ENCODE measurements at places on chromosomes 11 and 22.
A peak's percentile ranks its signal among the peaks of the same experiment; 100 is the strongest.

- no peak for DNase-seq
Observed at GRCh38 chr11:64357904-64358535, 942 bp upstream of the RPS6KA4 start.

- DNase-seq: peak; percentile 85
Observed at GRCh38 chr11:2898366-2899079, 12.9 kb upstream of the CDKN1C start.

DNA sequence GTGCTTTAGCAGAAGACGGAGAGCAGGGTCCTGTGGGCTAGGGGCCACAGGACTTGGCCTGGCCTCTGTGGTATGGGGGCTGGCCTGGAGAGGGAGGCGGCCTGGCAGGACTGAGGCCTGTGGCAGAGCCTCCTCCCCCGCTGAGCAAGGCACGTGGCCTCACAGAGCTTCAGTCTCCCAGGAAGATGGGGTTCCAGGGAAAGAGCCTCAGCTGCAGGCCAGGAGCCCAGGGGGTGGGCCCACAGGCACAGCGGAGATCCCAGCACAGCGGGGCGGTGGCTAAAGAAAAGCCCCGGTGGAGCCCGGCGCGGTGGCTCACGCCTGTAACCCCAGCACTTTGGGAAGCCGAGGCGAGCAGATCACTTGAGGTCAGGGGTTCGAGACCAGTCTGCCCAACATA lies 2.2 kb downstream of the MAPK12 start:
- no peak for DNase-seq

GRCh38 chr11:95499516-95500135 lies 268.6 kb upstream of the SESN3 start:
- peak; percentile 94 for DNase-seq

- DNase-seq: no peak
Observed at GRCh38 chr22:38757464-38757757, 1.6 kb upstream of the SUN2 start.

- DNase-seq: no peak
Observed at GRCh38 chr11:119277660-119278059, 39.3 kb downstream of the MCAM start.

DNA sequence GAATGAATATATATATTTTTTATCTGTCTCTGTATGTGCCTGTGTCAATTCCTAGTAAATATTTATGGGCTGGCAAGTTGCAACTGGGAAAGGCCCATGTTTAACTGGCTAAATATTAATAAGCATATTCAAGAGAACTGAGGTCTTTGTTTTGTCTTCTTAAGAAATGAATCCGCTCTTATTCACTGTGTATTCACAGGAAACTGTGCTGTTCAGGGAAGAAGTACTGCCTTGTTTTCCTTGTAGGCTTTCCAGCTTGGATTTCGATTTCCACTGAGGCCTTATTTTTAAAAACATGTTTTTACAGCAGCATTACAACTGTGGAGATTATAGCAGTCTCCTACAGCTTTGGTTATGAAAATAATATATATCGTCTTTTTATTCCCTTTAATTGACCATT lies 64.7 kb downstream of the LDLRAD3 start:
- no peak for DNase-seq

DNA sequence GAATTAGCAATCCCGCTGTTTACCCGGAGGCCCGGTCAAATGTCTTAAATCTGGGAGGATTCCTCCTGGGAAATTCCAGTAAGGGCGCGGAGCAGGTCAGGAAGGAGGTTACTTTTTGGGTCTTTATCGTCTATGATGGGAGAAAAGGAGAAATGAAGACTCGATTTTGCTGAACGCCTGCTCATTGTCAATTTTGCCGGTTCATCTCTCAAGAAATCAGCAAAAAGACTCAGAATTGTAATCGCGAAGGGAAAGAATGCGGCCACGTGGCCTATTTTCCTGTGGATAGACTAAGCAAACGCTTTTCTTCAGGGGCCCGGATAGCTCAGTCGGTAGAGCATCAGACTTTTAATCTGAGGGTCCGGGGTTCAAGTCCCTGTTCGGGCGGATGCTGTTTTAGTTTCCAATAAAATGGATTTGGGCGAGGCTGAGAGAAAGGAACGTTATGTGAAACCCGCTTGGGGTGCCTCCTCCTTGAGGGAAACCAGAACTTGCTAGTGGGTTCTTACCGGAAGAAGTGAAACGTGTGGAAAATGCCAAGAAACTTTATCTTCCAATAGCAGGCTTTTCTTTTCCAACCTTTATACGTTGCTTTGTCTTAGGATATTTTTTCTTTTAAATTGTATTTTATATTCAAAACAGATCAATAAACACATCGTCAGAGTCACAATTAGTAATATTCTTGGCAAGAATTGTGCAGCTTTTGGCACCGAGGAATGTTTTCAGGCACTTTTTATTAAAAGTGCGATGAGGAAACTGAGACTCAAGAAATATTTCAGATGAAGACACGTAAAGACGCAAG lies 45.0 kb downstream of the OR4D9 start:
- DNase-seq: peak; percentile 96

DNA sequence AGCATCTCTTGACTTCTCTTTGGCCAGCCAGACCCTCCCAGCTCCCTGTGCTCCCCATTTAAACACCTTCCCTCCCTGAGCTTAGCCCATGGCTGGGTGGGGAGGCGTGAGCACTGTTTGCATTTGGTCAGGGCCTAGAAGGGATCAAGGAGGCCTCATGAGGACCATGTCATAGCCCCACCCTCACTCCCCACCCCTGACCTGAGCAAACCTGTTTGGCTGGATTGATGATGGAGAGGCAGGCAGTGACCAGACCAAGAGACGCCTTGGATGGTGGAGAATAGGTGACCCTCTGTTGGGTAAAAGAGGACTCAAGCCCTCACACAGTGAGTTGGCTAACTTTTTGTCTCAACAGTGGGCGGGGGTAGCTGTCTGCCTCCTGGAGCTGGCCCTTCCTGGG lies 49.9 kb downstream of the ST3GAL4 start:
- no peak for DNase-seq

DNA sequence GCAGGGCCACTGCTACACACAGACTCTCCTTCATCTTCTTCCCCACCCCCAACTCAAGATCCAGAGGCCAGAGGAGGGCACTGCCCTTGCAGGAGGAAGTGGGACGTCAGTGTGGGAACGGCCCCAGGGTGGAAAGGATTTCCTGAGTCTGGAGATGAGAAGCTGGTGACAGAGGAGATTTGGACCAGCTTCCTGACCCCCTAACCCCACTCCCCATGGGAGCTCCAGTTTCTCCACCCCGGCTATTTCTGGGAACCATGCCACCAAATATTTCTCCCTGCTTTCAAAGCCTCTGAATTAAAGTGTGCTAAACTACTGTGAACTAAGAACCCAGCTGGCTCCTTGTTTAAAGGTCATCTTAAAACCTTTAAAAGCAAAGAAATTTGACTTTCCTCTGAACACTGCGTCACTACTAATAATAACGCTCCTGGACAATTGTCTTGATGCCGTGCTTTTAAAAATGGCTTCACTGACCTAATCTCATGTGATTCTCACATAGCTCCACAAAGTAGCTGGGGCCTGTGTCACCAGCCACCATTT lies 46.6 kb downstream of the CWC15 start:
- peak; percentile 97 for DNase-seq

DNA sequence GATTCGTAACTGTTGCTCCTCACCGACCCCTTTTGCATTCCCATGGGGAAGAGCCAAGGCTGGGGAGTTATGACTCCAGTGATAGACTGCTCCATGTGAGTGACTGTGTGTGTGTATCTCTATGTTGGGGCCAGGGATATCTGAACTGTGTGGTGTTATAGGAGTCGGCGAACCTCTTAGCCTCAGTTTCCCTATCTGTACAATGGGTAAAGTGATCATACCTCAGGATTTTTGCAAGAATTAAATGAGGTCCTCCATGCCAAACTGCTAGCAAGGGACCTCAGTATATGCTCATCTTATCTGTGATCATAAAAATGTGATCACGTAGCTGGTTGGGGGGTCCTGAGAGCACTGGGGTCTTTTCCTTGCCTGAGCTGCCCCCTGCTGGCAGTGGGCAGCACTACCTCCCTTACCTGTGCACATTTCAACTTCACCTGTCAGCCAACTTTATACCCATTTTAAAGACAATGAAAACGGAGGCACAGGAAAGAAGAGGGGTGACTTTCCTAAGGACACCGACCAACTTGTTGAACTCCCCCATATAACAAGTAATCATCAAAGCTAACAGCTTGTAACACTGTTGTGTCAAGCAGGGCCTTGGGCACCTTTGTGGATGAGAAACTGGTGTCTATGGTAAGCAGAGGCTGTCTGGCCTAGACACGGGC lies 1.4 kb upstream of the DPP3 start:
- no peak for DNase-seq

GRCh38 chr11:57205041-57205641 lies 23.4 kb downstream of the LRRC55 start:
- DNase-seq: peak; percentile 23

DNA sequence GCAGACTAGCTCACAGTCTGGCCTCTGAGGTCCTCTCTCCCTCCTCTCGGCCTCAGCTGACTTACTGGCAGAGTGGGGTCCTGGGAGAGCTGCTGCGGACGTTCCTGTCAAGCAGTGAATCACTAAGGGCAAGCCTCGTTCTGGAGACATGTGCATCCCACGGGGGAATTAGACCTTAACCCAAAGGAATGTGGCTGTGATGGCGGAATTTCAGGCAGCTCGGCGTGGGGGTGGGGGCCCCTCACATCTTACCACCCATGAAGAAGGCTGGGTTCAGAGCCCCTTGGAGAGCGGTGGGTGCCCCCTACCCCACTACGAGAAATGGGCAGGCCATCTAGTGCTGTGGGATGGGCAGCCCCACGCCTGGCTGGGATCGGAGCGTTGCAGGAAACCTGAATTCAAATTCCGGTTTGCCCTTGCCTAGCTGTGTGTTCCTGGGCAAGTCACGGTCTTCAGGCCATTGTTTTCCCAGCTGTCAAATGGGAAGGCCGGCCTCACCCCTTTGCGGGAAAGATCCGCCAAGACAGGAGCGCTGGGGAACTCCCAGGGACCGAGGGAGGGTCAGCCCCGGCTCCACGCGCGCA lies 554 bp downstream of the LRRC32 start:
- peak; percentile 94 for DNase-seq

GRCh38 chr11:65539744-65540289 lies 14.9 kb downstream of the SCYL1 start:
- DNase-seq: no peak

- peak; percentile 70 for DNase-seq
Observed at GRCh38 chr11:69249311-69250185, 44.4 kb upstream of the MYEOV start.

GRCh38 chr22:24325105-24325757 lies 54.6 kb downstream of the SPECC1L start:
- peak; percentile 93 for DNase-seq

- DNase-seq: no peak
Observed at GRCh38 chr11:17347676-17348075, 3.9 kb upstream of the NCR3LG1 start.

Data from fibroblast of upper back skin (primary cell).